ENCODE measurements at places on chromosomes 11 and 22. TPM values are rescaled to one million over a fixed set of nuclear protein-coding genes. Genes with fewer than 3 reads are reported as not detected.

The KRTAP5-10 gene
- polyA plus RNA-seq, result not detected

The C1QTNF4 gene
- 1.4 TPM for polyA plus RNA-seq

The GLYAT gene
- 0.29 TPM for polyA plus RNA-seq

DNA sequence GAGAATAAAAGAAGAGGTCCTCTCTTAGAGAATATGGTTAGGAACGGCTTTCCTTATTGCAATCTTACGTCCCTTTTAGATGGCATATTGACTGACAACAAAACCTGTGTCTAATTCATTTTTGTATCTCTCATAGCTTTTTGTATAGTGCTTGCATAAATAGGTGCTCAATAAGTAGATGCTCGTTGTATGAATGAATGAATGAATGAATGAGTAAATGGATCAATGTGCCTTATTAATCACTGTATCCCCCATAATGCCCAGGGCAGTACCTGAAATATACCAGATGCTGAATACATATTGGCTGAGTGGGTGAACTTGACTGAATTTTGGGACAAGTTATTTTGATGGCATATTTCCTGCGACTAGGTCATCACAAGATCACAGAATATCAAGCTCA, 97.9 kb downstream of the SERGEF start:
- no peak for DNase-seq

DNA sequence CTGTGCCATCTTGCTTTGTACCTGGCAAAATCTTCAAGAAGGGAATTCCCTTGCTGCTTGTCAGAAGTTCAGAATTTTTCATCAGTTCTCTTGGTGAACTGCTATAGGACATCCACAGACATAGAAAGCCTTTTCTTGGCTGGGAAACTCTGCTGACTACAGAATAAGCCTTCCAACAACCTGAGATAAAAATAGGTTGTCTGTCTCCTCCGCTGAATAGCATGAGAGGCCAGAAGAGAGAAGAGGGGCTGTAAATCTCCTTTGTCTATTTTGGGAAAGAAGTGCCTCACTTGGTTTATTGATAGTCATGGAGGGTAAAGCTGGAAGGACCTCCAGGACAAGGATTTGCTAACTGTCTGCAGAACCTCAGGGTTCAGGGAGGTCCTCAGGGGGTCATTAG, 48.2 kb downstream of the C11orf91 start:
- no peak for DNase-seq

Data from heart right ventricle (tissue), 16 donors.